Mammary microvascular endothelial cell (primary cell): ENCODE measurements at places on chromosomes 2 and 18. TPM values are rescaled to one million over a fixed set of nuclear protein-coding genes. Genes with fewer than 3 reads are reported as not detected.

The TMEM17 gene
- 1.4 and 2.0 TPM in 2 replicates for total RNA-seq

The SGPP2 gene
- total RNA-seq: not detected in 2 replicates

The LYPD1 gene
- total RNA-seq: 24.4 and 26.4 TPM in 2 replicates

The CAPN14 gene
- total RNA-seq: not detected in 2 replicates

The ALK gene
- total RNA-seq: not detected in 2 replicates

The YWHAQ gene
- 353 and 380 TPM in 2 replicates for total RNA-seq

The KCNIP3 gene
- total RNA-seq: 0.15 TPM in 1 of 2 replicates, not detected in the other

The CNGA3 gene
- 0.05 TPM in 1 of 2 replicates, not detected in the other for total RNA-seq

The IGFBP5 gene
- total RNA-seq: 0.33 and 1.0 TPM in 2 replicates

The TRIM54 gene
- total RNA-seq: 0.49 TPM in 1 of 2 replicates, not detected in the other

The STON1 gene
- total RNA-seq: 2.7 and 2.9 TPM in 2 replicates

The LRRTM1 gene
- total RNA-seq: not detected in 2 replicates

The ASB1 gene
- total RNA-seq: 6.9 and 12.8 TPM in 2 replicates

The ERBB4 gene
- under 0.01 and 0.07 TPM in 2 replicates for total RNA-seq

The KDM3A gene
- 11.2 and 12.1 TPM in 2 replicates for total RNA-seq

The ITGB6 gene
- 0.39 TPM in 1 of 2 replicates, not detected in the other for total RNA-seq

The IL37 gene
- not detected in 2 replicates for total RNA-seq

The ZNF142 gene
- 15.1 and 15.2 TPM in 2 replicates for total RNA-seq

The PPP4R3B gene
- total RNA-seq: 34.0 and 38.2 TPM in 2 replicates

The TMEM200C gene
- total RNA-seq: not detected in 2 replicates

The CDH2 gene
- 13.5 and 16.9 TPM in 2 replicates for total RNA-seq

The GBX2 gene
- total RNA-seq: 8.1 and 10.0 TPM in 2 replicates

The SERPINB13 gene
- not detected in 2 replicates for total RNA-seq

The SERPINB3 gene
- not detected in 2 replicates for total RNA-seq

The BOK gene
- 111 TPM in 2 replicates for total RNA-seq

The NLRC4 gene
- not detected in 2 replicates for total RNA-seq
